Osteocyte (in vitro differentiated cells): ENCODE measurements at places on chromosomes 3 and 15. TPM values are rescaled to one million over a fixed set of nuclear protein-coding genes. Genes with fewer than 3 reads are reported as not detected.

DNA sequence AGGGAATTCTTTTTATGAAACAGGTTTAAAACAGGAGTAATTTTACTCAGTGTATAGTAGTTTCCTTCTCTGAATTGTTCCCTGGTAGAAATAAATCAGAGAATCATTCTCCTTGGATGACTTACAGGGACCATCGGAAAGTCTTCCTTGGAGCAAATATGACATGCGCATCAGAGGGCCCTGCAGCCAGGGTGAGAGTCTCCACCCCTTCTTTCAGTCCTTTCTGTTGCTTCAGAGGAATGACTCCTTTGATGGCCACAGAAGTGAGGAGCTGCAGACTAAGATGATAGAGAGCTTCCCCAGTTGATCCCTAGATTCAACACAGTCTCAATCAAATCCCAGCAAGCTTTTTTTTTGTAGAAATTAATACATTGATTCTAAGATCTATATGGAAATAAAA is 294.8 kb upstream of the UMPS start:
- no peak for DNase-seq
- peaks cover 7% of the 10 kb centered on the region for H3K36me3 ChIP-seq
- H3K4me3 ChIP-seq, result no peak overlapping the region
- H3K4me1 ChIP-seq, result no peaks in the 10 kb centered on the region
- H3K27ac ChIP-seq, result no peak overlapping the region

- H3K36me3 ChIP-seq, result peaks cover 7% of the 10 kb centered on the region
- H3K27me3 ChIP-seq, result peaks cover 41% of the 10 kb centered on the region
- no peak overlapping the region for H3K27ac ChIP-seq
- DNase-seq, result no peak
- H3K4me3 ChIP-seq, result no peak overlapping the region
Observed at GRCh38 chr3:68972358-68972979, 40.1 kb upstream of the TAFA4 start.

DNA sequence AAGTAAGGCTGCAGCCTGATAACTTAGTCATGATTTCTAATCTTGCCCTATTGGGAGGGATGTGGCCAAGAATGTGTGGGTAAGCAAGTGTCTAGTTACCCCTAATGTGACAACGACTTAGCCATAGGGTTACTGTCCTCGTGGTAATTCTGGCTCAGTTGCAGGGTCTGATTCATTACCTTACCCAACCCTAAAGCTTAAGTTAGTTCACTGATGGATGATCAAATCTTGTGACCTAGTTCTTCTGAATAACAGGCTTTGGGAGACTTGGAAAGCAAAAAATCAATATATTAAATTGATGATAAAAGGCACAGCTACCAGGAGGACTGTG is 1.6 kb upstream of the INTS14 start:
- peaks cover 22% of the 10 kb centered on the region for H3K4me1 ChIP-seq
- H3K27ac ChIP-seq, result peak overlapping the region; percentile 99
- no peak for DNase-seq
- H3K27me3 ChIP-seq, result no peaks in the 10 kb centered on the region
- peaks cover 2% of the 10 kb centered on the region for H3K36me3 ChIP-seq

Gene SCN5A
- not detected in 2 replicates for total RNA-seq

Gene ISL2
- total RNA-seq, result not detected in 2 replicates

Gene CCDC13
- total RNA-seq, result 0.30 TPM in 1 of 2 replicates, not detected in the other

Gene FANCD2OS
- not detected in 2 replicates for total RNA-seq

DNA sequence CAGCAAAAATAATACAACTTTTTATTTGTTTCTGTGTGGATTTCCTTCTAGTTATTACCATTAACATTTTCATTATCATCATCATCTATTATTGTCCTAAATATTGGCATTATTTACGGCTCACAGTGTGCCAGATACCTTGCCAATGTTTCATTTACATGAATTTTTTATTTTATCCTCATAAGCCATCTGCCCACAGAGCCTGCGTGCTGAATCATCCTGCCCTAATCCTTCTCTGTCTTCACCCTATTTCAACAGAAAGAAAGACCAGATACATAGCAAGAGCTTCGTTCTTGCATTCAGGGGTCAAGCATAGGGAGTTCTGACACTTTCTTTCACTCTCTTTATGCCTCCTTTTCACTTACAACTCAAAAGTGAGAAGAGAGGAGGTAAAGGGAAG is 82.0 kb downstream of the KCNMB2 start:
- DNase-seq, result no peak
- no peaks in the 10 kb centered on the region for H3K4me1 ChIP-seq
- H3K27me3 ChIP-seq, result no peaks in the 10 kb centered on the region
- no peak overlapping the region for H3K4me3 ChIP-seq
- H3K27ac ChIP-seq, result no peak overlapping the region

DNA sequence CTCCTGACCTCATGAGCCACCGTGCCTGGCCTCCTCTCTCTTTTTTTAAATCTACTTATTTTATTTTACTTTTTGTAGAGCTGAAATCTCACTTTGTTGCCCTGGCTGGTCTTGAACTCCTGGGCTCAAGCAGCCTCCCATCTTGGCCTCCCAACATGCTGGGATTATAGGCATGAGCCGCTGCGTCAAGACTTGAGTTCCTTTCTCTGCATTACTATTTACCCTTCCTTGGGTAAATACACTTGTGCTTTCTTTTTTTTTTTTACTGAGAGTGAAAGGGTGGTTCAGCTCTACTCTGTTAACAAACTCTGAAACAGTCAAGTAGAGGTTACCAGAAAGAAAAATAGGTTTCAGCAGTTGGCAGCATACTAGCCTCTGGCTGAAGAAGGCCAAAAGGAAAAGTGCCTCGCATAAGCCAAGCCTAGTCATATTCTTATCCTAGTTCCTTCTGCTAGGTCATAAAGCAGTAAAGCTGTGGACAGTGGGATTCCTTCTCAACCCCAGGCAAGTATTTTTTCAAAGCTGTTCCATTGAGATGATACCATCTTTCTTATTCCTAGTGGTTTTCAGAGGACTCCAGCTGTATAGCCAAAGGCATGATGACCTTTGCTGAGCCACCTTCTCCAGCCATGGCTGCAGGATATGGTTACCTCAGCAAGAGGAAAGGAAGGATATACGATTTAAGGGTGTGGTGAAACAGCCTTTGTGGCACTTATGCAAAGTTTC is 135.1 kb downstream of the RBPMS2 start:
- peaks cover 20% of the 10 kb centered on the region for H3K36me3 ChIP-seq
- H3K4me1 ChIP-seq, result peaks cover 24% of the 10 kb centered on the region
- no peaks in the 10 kb centered on the region for H3K27me3 ChIP-seq
- no peak for DNase-seq
- peak overlapping the region; percentile 34 for H3K27ac ChIP-seq
